ENCODE measurements at places on chromosomes 6 and 20.

GRCh38 chr20:57996936-57997890, 231.2 kb downstream of the ANKRD60 start:
- no peak for DNase-seq

- no peak for DNase-seq
These were observed 224.3 kb upstream of the TSHZ2 start for GRCh38 chr20:52747845-52748284.

DNA sequence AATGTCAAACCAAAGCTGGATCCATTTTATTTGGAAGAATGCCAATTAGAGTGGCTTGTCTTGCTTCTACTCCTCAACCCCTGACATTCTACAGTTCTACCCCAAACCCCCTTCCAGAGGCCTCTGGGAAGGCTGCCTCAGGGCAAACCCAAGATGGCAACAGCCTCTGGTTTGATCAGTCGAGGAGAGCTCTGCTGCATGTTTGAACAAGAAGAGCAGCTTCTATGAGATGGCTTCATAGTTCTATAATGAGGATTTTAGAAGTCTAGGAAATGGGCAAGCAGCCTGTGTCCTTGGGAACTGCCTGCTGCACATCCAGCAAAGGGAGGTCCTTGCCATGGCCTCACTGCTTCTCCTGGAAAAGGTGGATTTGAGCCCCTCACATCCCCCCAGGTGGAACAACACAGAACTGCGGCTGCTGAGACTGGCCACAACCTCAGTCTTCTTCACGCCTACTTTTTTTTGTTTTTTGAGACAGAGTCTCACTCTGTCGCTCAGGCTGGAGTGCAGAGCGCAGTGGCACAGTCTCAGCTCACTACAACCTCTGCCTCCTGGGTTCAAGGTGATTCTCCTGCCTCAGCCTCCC, 37.9 kb downstream of the ZC3H12D start:
- DNase-seq, result no peak

- no peak for DNase-seq
These were observed 195.0 kb upstream of the CEP162 start for GRCh38 chr6:84422380-84422968.

DNA sequence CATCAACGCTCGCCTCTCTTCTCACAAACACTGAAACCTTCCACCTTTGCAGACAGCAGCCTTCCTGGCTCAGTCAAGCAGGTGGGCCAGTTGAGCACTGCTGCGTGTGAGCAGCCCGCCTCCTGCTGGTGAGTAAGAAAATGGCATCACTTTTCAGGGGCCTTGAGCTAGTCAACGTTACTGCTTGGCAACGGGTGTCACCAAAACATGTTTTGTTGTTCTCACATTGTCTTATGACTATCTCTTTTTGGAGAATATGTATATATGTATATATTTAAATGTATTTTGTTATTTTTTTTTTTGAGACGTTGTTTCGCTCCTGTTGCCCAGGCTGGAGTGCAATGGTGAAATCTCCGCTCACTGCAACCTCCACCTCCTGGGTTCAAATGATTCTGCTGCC, 97.0 kb upstream of the AGPAT4 start:
- DNase-seq, result peak; percentile 77

GRCh38 chr6:111096246-111096645, 8.9 kb downstream of the SLC16A10 start:
- DNase-seq, result no peak

DNA sequence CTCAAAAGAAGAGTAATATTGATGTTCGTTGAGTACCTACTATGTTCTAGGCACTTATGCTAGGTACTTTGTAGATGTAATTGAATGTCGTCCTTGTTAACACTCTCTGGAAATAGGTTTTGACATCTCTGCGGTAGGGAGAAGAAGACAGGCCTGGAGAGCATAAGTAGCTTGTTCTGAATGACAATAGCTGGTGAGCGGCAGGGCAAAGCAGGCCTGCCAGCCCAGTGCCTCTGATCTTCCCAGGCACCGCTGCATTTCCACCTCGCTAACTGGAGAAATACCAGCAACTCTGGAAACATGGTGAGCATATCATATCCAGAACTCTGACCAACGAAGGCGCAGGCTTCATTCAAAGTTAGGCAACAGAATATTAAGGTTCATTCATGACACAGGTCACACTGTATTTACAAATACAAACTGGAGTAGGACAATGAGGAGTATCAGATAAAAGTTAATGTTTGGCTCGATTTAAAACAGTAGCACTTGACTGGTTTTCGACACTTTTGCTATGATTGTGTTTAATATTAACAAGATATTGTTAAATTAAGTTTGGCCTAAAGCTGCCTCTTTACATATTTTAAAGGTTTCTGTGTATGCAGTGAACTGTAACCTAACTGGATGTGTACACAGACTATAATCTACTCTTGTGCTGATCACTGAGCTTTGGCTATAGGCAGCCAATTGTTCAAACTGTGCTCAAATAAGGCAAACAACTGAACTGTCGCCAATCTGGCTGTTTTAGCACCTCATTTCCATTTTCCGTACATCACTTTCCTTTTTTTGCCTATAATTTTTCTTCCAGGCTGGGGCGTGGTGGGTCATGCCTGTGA, 54.1 kb downstream of the PPP1R3G start:
- no peak for DNase-seq

GRCh38 chr6:96725296-96725695, 112.0 kb downstream of the GPR63 start:
- DNase-seq, result no peak

- no peak for DNase-seq
These were observed 60.5 kb upstream of the SGK1 start for GRCh38 chr6:134378426-134378825.
